Activated CD4-positive, CD25-positive, alpha-beta regulatory T cell (primary cell): ENCODE measurements at places on chromosomes 3 and 15.

GRCh38 chr15:72124218-72124617 is 6.0 kb downstream of the SENP8 start:
- DNase-seq = no peak

DNA sequence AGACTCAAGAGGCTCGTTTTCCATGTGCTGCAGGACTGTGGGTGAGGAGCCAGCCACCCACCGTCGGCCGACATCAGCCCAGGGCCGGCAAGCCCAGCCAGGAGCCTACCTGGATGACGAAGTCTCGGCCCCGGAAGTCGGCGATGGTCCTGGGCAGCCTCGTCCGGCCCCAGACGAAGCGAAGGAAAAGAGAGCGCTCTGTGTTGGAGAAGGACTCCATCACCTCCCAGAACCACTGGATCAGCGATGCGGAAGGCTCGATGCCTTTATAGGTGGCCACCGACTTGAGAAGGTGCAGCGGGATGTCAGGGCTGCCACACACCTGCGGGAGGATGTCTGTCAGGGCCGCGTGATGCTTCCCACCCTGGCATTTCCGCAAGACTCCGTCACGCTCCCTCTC is 13.8 kb upstream of the OCA2 start:
- no peak for DNase-seq

GRCh38 chr3:120177151-120177550 is 82.9 kb upstream of the GSK3B start:
- no peak for DNase-seq

- DNase-seq = no peak
Measured at GRCh38 chr3:178637802-178638201, 101.6 kb downstream of the KCNMB2 start.

GRCh38 chr15:40430271-40430805 is 10.4 kb upstream of the BAHD1 start:
- DNase-seq = no peak

DNA sequence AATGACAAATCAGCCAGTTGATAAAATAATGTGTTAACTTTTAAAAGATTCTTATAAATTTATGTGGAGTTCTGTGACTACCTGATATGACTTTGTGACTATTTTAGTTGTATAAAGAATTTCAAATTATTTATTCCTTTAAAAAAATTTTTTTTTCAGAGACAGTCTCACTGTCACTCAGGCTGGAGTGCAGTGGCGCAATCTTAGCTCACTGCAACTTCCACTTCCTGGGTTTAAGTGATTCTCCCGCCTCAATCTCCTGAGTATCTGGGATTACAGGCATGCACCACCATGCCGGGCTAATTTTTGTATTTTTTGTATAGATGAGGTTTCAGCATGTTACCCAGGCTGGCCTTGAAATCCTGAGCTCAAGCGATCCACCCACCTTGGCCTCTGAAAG is 48.5 kb downstream of the MBNL1 start:
- DNase-seq = no peak

GRCh38 chr15:96285729-96286254 is 44.7 kb upstream of the NR2F2 start:
- DNase-seq = no peak
